ENCODE measurements at places on chromosomes 11 and 22. TPM values are rescaled to one million over a fixed set of nuclear protein-coding genes. Genes with fewer than 3 reads are reported as not detected.

- H3K27me3 ChIP-seq, result no peaks in the 10 kb centered on the region
- H3K4me3 ChIP-seq, result peak overlapping the region; percentile 64
- peaks cover 6% of the 10 kb centered on the region for H3K36me3 ChIP-seq
- no peak for DNase-seq
- peak overlapping the region; percentile 99 for H3K27ac ChIP-seq
Measured at GRCh38 chr11:65383778-65384177, 1.3 kb upstream of the SLC25A45 start.

- no peak overlapping the region for H3K27ac ChIP-seq
- H3K36me3 ChIP-seq, result no peaks in the 10 kb centered on the region
- peaks cover 39% of the 10 kb centered on the region for H3K27me3 ChIP-seq
Measured at GRCh38 chr11:43984519-43985385, 42.3 kb downstream of the C11orf96 start.

- no peaks in the 10 kb centered on the region for H3K36me3 ChIP-seq
- no peaks in the 10 kb centered on the region for H3K4me1 ChIP-seq
- DNase-seq, result no peak
- no peak overlapping the region for H3K4me3 ChIP-seq
- no peak overlapping the region for H3K27ac ChIP-seq
Measured at GRCh38 chr22:33880986-33881385, 39.3 kb downstream of the LARGE1 start.

- no peak overlapping the region for H3K27ac ChIP-seq
- H3K27me3 ChIP-seq, result peaks cover 71% of the 10 kb centered on the region
- DNase-seq, result no peak
Measured at GRCh38 chr11:69726019-69726418, 22.2 kb upstream of the FGF19 start.

LRRC10B gene
- not detected for total RNA-seq

PACSIN2 gene
- total RNA-seq, result 30.2 TPM

OR2AT4 gene
- total RNA-seq, result not detected

ALG12 gene
- 14.5 TPM for total RNA-seq

All from activated naive CD8-positive, alpha-beta T cell treated with anti-CD3 and anti-CD28 coated beads for 36 hours (primary cell).